GM23338 (cell line): ENCODE measurements at places on chromosomes 11 and 22.
A peak's percentile ranks its signal among the peaks of the same experiment; 100 is the strongest.

DNA sequence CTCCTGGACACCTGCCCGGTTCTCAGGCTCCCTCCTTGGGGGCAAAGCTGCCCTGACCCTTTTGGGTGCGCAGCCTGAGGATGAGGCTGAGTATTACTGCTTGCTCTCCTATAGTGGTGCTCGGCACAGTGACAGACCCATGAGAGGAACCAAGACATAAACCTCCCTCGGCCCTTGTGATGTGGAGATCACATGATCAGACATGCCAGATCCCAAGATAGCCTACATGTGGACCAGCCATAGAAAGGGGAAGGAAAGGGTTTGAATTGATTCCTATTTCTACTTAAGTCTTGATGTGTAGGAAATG lies 125.3 kb downstream of the VPREB1 start:
- H3K4me1 ChIP-seq, result no peaks in the 10 kb centered on the region
- no peak overlapping the region for H3K27ac ChIP-seq

- H3K4me3 ChIP-seq, result no peak overlapping the region
- DNase-seq, result no peak
- H3K36me3 ChIP-seq, result no peaks in the 10 kb centered on the region
Measured at GRCh38 chr11:102485095-102485722, 32.6 kb upstream of the TMEM123 start.

DNA sequence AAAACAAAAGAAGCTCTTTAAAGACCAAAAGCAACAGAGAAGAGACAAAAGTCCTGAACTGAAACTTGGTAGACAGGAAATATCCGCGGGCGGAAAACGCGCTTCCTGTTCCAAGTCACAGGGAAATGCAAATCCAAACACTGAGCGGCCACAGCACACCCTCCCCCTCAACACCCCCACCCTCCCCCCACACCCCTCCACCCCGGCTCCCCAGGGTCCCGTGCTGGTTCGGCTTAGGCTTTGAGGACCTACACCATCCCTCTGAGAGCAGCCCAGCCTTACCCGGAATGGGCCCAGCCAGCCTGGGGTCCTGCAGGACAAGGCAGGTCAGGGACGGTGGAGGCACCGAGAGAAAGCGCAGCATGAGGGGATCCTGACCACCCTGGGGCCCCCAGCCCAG lies 160.4 kb downstream of the BRD1 start:
- no peaks in the 10 kb centered on the region; the same call in 1 of the 2 replicates for H3K36me3 ChIP-seq
- no peak overlapping the region for H3K27ac ChIP-seq
- H3K27me3 ChIP-seq, result no peaks in the 10 kb centered on the region
- no peak for DNase-seq

GRCh38 chr22:23789121-23789520 lies 2.4 kb downstream of the SMARCB1 start:
- peaks cover 3% of the 10 kb centered on the region; the same call in 1 of the 2 replicates for H3K36me3 ChIP-seq
- peaks cover 27% of the 10 kb centered on the region for H3K4me1 ChIP-seq
- no peak overlapping the region; the same call in 1 of the 2 replicates for H3K4me3 ChIP-seq
- DNase-seq, result peak; percentile 58
- H3K27ac ChIP-seq, result no peak overlapping the region
- H3K27me3 ChIP-seq, result no peaks in the 10 kb centered on the region
